Stimulated activated CD4-positive, alpha-beta T cell treated with anti-CD3 and anti-CD28 coated beads, Interleukin-1b, Interleukin-23, amount 100 ng/mL, for 1 hour (primary cell): ENCODE measurements at places on chromosomes 12 and 14.

DNA sequence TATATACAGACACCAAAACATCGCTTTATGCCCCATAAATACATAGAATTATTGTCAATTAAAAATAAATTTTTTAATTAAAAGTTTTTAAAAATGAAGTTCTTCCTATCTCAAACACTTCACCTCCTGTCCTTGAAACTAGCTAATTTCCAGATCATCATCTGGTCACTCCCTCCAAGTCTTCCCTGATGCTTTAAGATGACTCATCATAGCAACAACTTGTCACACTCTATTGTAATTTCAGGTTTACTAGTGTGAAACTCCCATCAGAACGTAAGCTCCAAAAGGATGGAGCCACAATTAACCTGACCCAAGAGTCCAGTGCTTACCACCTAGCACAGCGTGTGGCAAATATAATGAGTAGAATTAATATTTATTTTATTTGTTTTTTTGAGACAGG is 16.3 kb downstream of the GXYLT1 start:
- no peak for DNase-seq

DNA sequence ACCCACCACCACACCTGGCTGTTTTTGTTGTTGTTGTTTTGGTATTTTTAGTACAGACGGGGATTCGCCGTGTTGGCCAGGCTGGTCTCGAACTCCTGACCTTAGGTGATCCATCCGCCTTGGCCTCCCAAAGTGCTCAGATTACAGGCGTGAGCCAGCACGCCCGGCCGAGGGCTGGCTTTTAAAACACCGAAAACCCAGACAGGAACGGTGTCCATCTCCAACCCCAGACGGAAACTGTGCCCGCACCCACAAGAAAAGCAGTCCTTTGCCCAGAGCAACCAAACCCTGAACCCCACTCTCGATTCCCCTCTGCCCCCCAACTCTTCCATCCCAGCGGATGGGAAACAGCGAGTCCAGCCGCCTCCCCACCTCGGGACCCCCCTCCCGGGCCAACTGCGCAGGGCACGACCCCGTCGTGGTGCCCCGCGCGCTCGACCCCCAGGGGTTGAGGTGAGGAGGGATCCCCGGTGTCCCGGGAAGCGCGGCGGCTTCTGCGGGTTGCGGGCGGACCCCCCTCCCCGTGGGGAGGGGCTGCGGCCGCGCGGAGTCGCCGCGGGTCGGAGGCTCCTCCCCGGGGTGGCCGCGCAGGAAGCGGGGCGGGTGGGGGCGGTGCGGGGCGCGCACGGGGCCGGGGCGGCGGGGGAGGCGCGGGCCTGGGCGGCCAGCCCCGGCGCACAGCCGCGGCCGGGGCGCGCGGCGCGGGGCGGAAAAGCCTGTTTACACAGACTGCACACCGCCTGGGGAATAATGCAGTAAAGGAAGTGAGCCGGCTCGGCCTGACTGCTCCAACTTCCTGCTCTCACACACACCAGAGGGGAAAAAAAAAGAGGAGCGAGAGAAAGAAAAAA is at the start of gene ELK3:
TSS of gene ELK3 (plus strand) at position 651 of the 851 bp plus-strand sequence.
- DNase-seq, result no peak

- no peak for DNase-seq
Measured at GRCh38 chr14:79483477-79484388, 727.6 kb downstream of the DIO2 start.

DNA sequence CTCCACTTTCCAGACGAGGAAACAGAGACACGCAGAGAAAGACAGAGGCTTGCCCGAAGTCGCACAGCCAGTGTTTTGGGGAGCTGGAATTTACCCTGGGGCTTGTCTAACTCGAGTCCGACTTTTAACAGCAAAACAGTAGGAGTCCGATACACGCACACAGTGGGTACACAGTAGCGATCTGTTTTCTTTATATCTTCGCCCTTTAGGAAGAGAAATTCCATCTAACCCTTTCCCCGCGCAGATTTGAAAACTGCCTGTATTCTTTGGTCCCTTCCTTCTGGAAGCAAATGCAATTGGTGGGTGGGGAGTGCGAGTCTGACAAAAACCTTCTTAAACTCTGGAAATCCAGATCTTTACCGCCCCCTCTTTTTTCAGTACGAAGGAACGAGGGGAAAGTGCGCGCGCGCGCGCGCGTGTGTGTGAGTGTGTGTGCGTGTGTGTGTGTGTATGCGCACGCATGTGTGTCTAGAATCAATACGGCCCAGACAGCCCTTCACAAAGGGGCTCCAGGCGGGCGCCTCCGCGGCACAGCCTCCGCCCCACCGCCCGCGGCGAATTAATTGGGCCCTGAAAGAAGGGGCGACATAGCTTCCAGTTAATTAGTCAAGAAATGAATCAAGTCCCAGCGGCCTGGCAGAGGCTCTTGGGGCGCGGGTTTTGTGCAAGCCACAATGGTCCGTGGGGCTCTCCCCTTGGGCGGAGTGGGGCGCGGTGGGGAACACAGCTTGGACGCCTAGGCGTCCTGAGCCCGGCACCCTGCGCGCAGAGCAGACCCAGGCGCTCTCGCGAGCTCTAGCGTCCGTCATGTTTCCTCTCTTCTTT is 14.0 kb upstream of the TBX3 start:
- no peak for DNase-seq

- DNase-seq, result no peak
Measured at GRCh38 chr12:27462151-27462694, 15.7 kb downstream of the SMCO2 start.

- no peak for DNase-seq
Measured at GRCh38 chr12:54991991-54992375, 7.4 kb upstream of the TESPA1 start.
